ENCODE measurements at places on chromosomes 5 and 9.
A peak's percentile ranks its signal among the peaks of the same experiment; 100 is the strongest.

- DNase-seq = no peak
These were observed 18.2 kb upstream of the WDR38 start for GRCh38 chr9:124835026-124835557.

DNA sequence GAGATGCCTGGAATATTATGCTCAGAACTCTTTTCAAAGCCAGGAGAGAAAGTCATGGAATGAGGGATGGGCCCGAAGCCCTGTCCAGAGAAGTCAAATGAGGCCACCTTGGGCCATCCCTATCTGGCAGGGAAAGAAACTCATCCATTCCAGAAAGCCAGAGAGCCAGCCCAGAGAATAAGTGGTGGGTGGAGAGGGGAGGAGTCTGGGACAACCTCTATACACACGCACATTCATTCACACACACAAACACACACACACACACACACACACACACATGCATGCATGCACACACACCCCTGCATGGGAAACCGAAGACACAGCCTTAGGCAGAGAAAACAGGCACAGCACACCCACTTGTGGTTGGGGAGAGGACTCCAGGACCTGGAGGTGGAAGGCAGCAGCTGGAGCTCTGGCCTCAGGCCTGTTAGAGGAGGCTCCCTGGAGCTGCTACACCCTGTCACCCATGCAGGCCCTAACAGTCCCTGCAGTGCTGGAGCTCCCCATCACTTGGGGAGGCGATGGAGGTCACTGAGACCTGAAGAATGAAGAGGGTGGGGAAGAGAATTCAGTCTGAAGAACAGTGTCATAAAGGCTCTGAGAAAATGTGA lies 38.0 kb downstream of the TGFBI start:
- no peak for DNase-seq

- DNase-seq = no peak
These were observed 61.2 kb downstream of the NUP214 start for GRCh38 chr9:131186622-131187021.

DNA sequence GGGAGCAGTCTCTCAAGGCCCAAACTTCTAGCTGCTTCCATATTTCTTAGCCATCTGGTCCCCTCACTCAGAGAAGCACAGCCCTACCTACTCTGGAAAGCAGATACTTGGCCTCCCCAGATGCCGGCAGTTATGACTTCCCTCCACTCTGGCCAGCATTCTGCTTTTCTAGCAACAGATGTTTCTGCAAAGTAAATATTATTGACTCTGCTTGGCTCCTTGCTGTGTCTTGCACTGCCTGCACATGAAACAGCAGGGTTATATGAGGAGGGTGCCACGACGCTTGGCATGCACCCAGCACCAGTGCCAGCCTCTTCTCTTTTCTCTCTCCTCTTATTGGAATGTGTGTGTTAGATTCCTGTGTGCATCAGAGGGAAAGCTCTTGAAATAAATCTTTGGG lies 99.7 kb downstream of the ARHGAP26 start:
- no peak for DNase-seq

GRCh38 chr5:110338341-110339083 lies 388.0 kb downstream of the TMEM232 start:
- no peak for DNase-seq

DNA sequence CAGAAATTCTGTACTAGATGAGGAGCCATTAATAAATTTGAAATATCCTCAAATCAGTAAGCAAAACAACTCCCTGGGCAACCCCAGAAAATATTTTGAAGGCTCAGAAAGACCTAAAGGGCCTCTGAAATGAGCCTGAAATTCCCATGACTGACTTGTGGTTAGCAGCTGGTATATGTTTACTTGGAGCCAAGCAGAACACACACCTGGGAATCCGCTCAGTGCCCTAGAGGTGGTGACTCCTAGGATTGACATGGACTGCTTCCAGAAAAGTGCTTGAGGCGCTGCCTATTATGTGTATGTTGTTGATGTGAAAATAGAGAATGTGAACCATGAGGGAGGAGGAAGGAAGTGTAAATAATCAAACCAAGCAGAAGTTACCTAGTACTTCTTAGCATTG lies 14.7 kb downstream of the RFK start:
- no peak for DNase-seq

DNA sequence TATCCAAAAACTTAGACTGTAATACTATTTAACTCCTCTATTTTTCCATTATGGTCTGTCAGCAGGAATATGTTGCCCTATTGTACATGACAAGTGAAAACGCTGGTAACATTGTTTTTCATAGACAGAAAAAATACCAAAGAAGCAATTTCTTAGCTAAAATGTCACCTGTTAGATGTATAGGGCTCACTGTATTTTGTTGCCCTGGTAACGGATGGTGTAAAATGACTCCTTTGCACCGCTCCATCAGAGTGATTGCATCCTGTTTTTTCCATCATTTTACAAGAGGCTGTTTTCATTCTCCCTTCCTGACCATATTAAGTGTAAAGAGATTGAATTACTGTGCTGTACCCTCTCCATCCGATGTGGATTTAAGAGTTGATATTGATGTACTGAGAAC lies 460.1 kb upstream of the TLE4 start:
- DNase-seq = no peak

DNA sequence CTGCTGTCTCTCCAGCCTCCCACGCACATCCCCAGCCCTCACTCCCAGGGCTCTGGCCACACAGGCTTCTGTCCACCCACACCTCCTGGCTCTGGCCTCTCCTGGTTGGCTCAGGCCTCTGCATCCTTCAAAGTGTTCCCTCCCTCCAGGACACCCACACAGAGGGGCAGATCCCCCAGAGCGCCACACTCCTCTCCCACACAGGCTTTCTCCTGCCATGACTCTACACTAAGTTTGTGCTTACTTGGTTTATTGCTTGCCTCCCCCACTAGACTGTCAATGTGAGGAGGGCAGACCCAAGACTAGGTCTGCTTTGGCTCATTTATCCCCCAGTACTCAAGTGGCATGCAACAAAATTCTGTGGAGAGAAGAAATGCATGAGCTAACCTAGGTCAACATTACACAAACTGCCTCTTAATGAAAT lies 67.0 kb upstream of the SPOCK1 start:
- DNase-seq = no peak

- no peak for DNase-seq
These were observed 71.9 kb upstream of the RANBP3L start for GRCh38 chr5:36373527-36374086.

GRCh38 chr9:131590907-131591844 lies 45.9 kb downstream of the PRRT1B start:
- no peak for DNase-seq

GRCh38 chr5:73558950-73559349 lies 6.5 kb downstream of the ANKRA2 start:
- DNase-seq = no peak

GRCh38 chr5:78527054-78527859 lies 121.3 kb downstream of the LHFPL2 start:
- no peak for DNase-seq

GRCh38 chr5:1654786-1655495 lies 131.2 kb upstream of the LPCAT1 start:
- no peak for DNase-seq

DNA sequence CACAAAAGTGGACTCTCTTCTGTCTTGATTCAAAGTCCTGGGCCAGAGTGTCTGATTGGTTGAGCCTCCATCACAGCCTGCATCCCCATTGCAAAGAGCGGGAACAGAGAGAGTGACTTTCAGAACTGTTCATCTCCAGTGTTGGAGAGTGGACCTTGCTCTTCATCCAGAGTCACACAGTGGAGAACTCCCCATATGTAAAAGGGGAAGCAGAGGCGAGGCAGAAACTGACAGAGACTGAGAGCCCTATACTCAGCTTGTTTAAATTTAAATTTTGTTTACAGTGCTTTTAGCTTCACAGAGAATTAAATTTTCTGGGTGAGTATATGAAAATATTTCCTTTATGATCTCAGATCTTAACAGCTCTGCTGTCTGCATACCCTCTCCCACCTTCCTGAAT lies 70.0 kb upstream of the SSBP2 start:
- no peak for DNase-seq

DNA sequence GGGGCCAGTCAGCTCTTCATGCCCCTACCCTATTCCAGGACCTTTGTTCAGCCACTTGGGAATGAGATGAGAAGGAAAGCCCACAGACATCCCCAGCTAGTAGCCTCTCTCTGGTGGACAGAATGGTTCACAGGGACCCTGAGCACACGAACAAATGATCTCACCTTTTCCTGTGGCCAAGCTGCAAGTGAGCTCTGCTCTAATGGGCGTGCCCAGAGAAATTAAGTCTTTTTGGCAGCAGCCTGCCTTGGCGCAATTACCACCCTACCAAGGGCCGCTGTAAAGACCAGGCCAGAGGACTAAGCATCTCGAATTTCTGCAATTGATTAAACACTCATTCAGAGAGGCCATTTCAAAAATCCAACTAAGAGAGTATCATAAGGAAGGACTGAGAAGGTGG lies 56.0 kb downstream of the WHRN start:
- DNase-seq = no peak

DNA sequence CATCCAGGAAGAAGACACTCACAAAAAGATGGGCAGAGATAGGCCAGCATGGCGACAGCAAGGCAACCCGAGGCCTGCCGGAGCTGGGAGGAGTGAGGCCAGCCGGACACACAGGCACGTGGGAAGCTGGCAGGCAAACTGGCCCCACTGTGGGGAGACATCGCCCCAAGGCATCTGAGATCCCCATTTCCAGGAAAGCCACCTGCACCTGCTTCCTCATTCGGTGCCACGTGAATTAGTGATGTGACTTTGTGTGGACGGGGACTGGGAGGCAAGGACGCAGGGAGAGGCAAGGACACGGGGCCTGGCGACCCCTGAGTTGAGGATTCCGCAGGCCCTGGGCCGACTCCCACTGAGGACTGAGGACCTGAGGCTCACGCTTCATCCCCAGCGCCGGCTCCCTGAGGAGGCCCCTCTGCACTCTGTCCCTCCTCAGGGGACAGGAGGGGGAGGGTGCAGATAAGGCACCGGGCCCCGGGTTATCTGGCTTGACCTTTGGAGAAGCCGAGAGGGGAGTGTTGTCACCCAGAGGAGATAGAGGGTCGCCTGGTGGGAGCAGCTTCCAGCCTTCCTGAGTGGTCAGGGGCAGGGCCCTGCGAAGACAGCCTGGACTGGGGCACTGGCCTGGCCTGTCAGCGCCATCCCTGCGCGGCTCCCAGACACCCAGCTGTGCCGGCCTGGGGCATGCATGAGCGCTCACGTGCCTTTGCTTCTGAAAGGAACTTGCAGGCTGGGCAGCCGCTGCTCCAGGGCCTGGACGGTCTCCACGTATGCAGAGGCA lies 39.7 kb downstream of the NDUFS6 start:
- no peak for DNase-seq

DNA sequence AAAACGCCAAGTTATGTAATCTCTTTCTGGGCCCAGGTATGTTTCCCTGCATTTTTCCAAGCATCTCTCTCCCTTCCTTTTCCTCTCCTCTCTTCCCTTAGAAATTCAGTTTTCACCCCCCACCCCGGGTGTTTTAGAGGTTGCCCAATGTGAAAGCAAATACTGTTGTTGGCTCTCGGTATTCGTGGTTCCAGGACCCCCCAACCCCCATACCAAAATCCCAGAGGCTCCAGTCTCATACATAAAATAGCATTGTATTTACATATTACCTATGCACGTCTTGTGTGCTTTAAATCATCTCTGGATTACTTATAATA lies 48.8 kb downstream of the ACER2 start:
- no peak for DNase-seq

- DNase-seq = no peak
These were observed 47.4 kb upstream of the BARX1 start for GRCh38 chr9:94002316-94003140.

GRCh38 chr5:107168848-107169752 lies 501.6 kb downstream of the EFNA5 start:
- no peak for DNase-seq

- no peak for DNase-seq
These were observed 151.7 kb downstream of the RXRA start for GRCh38 chr9:134477927-134478326.

DNA sequence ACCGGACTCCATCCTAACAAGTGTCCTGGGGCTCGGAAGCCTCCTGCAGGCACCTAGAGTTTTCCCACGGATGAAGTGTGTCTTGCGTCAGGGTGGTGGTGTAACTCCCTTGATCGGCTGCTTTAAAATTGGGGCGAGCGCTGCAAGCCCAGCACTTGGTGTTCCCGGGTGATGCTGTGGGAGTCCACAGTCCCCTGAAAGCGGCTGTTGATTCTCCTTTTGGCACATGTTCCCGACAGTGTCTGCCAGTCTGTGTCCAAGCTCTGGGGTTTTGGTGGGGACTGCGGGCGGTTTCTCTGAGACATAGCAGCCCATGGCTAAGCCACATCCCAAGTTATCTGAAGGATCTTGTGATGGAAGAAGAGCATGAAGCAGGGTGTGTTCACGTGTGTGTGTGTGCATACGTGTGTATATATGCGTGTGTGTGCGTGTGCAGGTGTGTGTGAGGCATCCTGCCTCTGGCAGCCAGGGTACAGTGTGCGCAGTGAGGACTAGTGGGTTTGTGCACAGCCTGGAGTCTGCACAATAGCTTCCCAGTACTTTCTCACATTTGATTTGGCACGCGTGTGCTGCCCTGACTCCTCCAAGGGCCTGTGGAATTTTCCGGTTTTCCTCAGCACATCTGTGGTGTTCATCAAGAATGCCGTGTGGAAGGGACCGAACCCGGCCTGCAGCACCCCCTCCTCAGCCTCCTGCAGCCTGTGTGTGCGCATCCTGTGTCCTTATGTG lies 16.9 kb downstream of the SLC25A48 start:
- DNase-seq = no peak

DNA sequence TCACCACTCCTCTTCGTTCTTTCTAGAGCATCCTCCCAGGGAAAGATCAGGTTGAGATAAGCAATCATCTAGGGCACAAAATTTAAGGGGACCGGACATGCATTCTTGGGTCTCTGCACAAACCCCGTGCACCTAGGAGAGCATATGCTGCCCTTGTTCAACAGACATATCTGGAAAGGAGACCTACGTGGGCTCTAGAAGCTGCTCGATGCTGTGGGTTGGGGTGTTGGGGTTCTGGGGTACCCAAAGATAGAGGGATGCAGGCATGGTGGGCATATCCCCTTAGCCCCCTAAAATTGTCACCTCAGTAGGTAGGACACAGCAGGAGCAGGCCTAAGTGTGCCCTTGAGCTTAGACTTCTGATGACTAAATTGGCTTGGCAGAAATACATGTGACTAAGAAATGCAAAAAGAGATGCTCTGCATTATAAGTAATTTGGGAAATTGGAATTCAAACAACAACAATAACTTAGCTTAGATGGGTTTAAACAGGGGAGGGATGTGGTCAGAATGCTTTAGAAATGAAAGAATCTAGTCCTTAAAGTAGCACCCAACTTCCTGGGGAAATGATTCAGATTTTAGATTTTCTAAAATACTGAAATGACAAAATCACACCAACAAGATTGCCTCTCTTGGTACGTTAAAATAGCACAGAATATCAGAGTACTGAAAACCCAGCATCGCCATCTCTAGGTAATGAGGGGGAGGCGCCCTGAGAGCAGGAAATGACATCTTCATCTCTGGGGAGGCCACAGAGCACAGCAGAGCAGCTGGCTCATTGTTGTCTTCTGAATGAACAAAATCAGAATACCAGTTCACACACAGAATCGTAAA lies 172.3 kb downstream of the GNA14 start:
- DNase-seq = peak; percentile 9

DNA sequence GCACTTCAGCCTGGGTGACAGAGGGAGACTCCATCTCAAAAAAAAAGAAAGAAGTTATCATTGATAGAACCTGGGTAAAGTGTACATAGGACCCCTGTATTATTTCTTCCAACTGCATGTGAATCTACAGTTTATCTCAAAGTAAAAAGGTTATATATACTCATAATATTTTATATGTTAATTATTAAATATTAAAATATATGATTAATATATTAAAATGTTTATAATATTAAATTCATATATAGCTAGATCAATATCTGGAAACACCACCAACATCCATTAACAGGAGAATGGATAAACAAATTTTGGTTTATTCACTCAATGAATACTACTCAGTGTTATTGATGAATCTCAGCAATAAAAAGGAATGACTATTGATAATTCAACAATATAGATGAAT lies 19.7 kb downstream of the C5orf15 start:
- DNase-seq = no peak
